Stimulated activated CD4-positive, alpha-beta T cell treated with anti-CD3 and anti-CD28 coated beads, Interleukin-2, amount 100 ng/mL, for 48 hours (primary cell): ENCODE measurements at places on chromosomes 5 and 9.

GRCh38 chr5:129804705-129805104 is 56.8 kb downstream of the MINAR2 start:
- DNase-seq, result no peak

DNA sequence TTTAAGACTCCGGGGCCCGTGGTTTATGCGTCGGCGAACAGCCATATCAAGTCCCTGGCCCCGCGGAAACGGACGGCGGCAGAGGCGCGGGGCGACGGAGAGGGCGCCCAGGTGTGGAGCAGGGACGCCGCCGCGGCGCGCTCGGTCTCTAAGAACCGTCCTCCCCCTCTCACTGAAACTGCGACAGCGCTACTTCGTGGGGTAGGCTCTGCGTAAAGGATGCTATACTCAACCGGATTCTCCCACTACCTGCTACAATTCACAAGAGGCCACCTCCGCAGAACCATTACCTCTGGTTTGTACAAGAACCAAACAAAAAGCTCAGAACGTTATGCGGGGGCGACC is 404 bp downstream of the MRNIP start:
- peak; percentile 41 for DNase-seq

GRCh38 chr5:10387690-10388089 is 34.2 kb downstream of the MARCHF6 start:
- no peak for DNase-seq

DNA sequence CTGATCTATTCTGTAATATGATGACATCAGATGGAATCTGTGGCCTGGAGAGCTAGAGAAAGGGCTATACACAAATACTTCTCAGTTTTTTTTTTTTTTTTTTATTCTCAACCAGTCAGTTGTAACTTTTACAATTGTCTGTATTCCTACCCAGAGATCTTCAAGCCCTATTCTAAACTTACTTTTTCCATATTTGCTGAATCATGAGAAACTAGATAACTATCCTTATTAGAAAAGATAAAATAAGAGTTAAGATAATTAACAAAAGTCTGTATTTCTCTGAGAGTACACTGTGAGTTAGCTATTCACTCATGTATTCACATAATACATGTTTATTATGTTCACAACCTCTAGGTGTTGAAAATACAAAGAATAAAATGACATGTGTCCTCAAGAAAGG is 1575.9 kb downstream of the EFNA5 start:
- no peak for DNase-seq

GRCh38 chr9:83937861-83938455 is 16.7 kb upstream of the KIF27 start:
- peak; percentile 9 for DNase-seq

GRCh38 chr5:172713809-172714490 is 57.0 kb downstream of the DUSP1 start:
- no peak for DNase-seq

GRCh38 chr5:172869691-172870090 is 35.6 kb downstream of the ERGIC1 start:
- DNase-seq, result no peak

DNA sequence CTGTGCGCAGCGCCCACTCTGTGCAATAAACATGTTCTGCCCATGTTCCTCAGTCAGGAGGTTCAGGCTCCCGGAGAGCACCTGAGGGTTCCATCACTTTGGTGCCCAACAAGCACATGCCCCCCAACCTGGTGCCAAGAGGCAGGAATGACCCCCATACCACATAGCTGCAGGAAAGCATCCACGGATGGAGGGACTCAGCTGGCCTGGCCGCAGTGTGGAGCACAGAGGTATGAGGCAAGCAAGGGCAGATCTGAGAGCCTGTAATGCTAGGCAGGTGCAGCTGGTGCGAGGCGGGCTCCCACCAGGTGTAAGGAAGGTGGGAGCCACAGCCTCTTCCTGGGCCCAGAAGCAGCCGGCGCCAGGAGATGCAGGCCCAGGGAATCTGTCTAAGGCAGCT is 4.3 kb upstream of the MRNIP start:
- no peak for DNase-seq

- DNase-seq, result no peak
These were observed 120.1 kb upstream of the CCL21 start for GRCh38 chr9:34830068-34830467.

DNA sequence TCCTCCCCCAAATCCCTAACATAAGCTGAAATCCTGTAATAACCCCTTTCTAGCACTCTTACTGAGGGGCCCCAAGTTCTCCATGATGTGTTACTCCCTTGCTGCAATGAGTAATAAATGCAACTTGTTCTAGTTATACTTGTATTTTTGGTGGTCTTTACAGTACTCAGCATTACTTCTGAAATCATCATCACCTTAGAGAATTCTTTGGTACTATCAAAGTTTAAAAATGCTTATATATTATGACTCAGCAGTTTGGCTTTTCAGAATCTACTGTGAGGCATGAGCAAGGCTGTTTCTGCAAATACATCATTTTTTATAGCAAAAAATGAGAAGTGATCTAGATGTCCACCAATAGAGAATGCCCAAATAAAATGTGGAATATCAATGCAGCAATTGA is 20.7 kb upstream of the ROPN1L start:
- DNase-seq, result no peak

GRCh38 chr9:95130484-95130883 is 187.0 kb downstream of the FANCC start:
- no peak for DNase-seq

- no peak for DNase-seq
These were observed 150.6 kb downstream of the COL23A1 start for GRCh38 chr5:178439493-178440180.

DNA sequence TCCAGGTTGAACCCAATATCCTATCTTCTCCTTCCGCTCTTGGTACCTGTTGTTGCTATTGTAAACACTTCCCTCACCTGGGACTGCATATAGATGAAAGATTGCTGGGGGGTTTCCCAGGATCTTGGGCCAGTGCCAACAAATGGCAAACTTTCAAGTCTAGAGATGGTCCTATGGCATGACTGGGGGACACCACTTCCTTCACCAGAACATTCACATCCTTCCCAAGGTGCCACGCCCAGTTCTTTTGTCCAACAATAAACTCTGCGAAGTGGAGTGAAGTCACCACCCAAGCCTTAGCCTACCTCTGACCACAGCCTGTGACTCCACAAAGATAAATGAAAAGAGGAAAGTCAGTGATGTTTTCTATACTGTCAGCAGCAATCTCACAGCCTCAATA is 34.4 kb downstream of the DOCK8 start:
- DNase-seq, result no peak
